ENCODE measurements at places on chromosomes 4 and X. TPM values are rescaled to one million over a fixed set of nuclear protein-coding genes. Genes with fewer than 3 reads are reported as not detected.

DNA sequence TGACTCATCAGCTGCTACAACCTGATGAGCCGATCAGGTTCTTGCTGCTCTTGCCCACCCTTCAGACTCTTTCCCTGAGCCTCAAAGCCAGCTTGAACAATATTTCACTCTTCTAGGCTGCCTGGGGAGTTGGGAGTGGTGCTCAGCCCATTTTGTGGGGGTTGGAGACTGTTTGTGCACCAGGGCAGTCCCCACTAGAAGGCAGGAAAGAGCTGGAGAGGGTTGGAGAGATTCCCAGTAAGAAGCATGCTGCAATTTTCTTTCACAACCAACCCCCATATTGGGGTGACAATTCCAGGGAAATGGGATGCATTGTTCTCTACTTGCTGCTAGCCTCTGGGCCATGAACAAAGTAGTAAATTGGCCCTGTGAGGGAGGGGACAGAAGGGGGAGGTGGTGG lies 44.1 kb downstream of the SLC16A2 start:
- no peak for DNase-seq

Gene GPC4
- total RNA-seq = 96.5 TPM

DNA sequence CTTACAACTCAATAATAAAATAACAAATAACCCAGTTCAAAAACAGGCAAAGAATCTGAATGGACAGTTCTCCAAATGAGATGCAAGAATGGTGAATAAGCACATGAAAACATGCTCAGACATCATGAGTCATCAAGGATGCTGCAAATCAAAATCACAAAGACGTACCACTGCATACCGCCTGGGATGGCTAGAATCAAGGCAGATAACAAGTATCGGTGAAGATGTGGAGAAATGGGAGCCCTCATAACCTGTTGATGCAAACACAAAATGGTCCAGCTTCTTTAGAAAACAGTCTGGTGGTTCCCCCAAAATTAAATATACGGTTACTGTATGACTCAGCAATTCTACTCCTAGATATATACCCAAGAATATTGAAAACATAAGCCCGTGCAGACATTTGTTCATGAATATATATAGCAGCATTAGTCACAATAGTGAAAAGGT lies 32.5 kb downstream of the AKAP4 start:
- no peak for DNase-seq

DNA sequence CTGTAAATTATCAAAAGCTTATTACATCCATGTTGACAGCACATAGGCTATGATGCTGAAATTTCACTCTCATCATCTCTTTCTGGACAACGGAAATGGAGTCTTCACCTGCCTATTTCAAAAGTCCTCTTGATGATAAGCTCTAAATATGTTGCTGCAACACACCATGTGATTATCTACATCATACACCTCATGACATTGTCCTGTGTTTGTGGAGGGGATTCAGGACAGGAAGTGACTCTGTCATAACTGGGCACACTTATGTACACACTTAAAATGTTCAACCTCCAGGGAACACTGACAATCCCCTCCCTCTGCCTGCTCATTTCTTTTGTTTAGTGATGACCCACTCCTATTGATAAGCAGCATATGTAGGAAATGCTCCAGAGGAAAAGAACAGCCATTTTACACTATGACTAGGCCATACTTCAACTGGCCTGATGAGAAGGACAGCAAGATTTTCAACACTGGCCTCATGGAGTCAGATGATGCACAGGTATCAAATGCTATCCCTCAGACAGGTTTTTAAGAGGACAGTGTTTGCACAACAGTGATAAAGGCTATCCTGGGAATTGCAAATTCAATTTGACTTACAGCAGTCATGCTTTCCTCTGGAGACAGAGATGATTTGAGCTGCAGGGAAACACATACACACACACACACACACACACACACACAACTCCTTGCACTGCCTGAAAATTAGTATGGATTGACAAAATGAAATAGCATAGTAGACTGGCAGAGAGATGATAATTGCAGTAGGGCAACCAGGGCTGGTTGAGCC lies 163.3 kb upstream of the RASGEF1B start:
- no peak for DNase-seq

Gene MAGEA1
- total RNA-seq = not detected

DNA sequence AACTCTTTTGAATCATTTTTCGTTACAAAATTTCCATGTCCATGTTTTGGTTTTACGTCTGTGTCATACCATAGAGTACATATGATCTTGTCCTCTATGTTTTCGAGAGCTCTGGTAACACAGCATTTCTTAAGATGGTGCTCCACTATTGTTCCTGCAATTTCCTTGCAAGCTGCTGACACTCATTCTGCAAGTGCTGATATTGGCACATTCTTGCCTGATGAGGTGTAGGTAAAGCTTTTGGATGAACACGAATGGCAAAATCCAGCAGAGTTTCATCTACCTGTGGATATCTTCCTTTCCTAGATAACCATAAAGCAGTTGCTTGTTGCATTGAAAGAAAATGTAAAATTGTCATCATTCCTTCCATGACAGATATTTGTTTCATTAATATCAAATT lies 41.3 kb downstream of the MAGEB17 start:
- no peak for DNase-seq

- DNase-seq = no peak
Measured at GRCh38 chrX:69226459-69227158, 61.4 kb upstream of the PJA1 start.

GRCh38 chr4:93317561-93317960 lies 511.0 kb upstream of the ATOH1 start:
- no peak for DNase-seq

Gene RHOXF2B
- total RNA-seq = not detected

GRCh38 chrX:20729416-20729815 lies 462.7 kb upstream of the RPS6KA3 start:
- DNase-seq = no peak

Gene PDCL2
- not detected for total RNA-seq

DNA sequence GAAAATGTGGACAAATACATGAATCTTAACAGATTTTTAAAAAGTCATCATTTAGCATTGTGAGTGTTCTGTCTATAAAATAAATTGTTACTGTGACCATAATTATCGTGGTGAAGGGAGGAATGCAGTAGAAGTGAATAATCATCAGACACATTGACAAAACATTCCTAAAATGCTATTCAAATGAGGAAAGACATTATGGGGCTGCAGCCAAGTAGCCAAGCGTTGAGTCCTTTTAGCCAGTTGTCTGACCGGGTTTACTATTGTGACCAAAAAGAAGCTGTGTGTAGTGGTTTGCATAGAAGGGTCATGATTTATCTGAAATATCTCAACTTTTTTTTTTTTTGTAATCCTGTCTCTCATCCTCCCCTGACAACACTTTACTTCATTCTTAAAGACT lies 19.5 kb downstream of the WWC2 start:
- no peak for DNase-seq

Measured in H7 (cell line).